ENCODE measurements at places on chromosomes 1 and 21.
A peak's percentile ranks its signal among the peaks of the same experiment; 100 is the strongest.

DNA sequence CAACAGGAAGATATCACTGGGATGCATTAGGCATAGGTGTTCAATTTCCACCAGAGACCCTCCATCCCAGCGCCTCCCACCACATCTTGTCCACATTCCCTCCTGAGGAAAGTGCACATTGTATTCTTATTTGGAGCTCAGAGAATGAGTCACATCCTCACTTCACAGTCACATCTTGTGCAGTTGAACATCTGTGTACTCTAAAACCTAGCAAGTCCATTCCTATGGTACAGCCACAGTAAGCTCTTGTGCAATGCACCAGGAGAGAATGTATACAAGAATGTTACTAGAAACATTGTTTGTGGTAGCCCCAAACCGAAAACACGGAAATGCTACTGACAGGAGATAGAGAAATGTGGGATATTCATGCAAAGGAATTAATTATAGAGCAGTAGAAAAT, 1.6 kb upstream of the KDF1 start:
- DNase-seq: peak; percentile 27

- DNase-seq: no peak
Measured at GRCh38 chr1:56034847-56035481, 544.4 kb downstream of the PLPP3 start.

DNA sequence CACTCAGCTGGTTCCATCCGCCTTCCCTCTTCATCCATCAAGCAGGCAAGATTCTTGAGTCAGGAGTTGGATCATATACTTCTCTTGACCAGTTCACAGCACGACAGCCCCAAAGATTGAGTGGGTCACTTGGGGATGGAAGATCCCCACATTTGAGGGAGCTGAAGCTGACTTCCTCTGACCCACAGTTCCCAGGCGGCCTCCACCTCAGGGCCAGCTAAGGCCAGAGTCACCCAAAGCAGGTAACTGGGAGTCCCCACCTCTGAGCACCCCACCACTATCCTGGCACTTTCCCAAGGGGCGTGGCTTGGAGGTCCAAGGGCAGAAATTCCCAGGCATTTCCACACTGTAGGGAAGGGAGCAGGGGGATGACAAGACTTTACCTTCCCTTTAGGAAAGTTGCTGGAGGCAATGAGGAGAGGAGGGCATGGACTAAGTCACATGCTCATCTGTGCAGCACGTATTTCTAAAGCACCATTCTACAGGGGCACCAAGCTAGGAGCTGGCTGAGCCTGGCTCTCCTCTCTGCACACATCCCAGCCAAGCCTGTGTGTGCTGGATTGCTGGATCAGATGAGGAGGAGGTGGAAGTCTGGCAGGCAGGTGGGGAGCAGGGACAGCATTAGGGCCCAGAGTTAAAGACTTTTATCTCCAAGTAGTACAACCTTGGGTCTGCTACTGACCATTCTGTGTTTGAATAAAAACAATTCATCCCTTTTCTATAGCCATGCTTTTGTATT, 1.3 kb upstream of the RD3 start:
- no peak for DNase-seq

DNA sequence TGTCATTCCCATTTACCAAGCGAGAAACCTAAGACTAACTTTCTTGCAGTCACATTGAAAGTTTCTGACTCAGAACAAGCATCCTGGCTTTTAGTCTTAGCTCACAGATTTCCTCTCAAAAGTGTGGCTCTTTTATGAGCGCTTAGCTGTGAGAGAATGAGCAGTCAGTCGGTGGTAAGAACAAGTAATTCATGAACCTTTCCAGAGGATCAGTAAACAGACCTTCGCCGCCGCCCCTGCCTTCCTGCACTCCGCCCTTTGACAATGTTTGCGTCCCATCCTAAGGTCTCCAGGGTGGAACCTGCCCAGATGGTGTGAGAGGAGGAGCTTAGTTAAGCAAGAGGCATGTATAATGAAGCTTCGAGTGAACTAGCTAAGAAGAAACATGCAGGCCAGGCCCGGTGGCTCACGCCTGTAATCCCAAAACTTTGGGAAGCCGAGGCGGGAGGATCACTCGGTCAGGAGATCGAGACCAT, 142.4 kb downstream of the GLUL start:
- no peak for DNase-seq

DNA sequence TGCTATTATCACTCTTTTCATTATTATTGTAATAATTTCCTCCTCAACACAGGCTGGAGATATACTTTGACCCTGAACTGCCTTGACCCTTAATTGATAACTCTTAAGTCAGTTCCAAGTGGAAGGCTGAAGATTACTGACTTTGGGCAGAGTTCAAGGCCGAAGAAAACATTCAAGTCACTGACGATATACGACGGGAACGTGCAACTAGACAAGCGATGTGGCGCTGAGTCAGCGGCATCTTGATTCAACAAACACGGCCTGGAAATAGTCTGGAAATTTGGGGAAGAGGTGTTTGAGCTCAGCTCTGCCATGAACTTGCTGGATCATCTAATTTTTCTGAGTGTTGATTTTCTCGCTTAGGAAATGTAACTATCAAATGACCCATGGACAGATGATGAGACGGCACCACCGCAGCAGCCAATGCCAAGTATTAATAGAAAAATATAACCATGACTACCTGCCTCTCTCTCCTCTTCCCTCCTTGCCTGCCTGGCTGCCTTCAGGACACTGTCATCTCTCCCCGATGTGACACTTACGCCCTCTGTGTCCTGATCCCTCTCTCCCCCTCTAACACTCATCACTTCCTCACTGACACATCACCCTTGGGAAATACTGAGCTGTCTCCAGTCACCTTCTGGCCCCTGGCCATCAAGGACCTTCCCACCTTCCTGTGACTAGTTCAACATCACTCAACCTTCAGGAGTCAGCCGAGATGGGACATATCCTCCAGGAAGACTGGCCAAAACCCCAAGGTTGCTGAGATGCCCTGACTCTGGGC, 49.4 kb downstream of the TMCO4 start:
- no peak for DNase-seq
